ENCODE measurements at places on chromosomes 16 and 17.

DNA sequence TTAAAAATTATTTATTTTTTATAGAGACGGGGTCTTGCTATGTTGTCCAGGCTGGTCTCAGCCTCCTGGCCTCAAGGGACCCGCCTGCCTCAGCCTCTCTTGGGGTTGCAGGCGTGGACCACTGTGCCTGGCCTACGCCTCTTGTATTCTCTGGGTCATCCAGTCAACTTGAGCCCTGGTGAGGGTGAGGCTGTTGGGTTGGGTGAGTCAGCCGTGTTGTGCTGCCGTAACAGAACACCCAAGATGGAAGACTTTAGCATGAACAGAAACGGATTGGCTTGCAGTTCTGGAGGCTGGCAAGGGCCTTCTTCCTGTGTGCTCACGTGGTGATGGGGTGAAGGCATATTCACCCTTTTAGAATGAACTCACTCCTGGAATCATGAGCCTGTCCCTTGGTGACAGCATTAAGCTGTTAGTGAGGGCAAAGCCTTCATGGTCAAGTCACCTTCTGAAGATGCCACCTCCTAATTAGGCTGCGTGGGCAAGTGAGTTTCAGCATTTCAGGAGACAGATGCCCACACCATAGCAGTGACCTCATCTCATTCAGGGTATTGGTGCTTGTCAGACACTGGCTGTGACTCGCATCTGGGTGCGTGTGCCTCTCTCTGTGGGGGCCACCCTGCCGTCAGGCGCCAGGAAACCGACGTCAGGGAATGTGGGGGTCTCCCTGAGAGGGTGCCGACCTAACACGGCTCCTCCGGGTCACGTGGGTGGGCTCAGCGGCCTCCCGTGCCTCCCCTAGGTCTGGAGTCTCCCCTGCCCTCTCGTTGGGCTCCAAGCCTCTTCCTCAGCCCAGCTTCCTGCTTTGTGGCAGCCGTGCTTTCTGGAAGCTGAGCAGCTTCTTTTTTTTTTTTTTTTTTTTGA is 49.8 kb downstream of the WDR45B start:
- DNase-seq = no peak

DNA sequence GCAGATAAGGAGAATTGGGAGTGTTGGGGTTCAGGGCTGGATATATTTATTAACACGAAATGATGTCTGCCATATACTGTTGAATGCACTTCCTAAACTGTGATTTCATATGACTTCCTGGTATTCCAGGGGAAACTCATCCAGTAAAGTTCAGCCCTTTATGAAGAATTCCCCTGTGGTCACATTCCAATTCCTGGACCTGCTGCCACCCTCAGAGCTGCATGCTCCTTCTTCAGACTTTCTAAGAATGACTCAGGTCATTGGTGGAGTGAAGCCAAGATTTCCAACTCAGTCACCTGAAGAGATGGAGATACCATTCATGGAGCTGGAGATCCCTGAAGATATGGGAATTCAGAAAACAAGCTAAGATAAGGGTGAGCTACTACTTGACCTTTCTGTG is 114.2 kb upstream of the TMEM97 start:
- DNase-seq = no peak

GRCh38 chr17:82568997-82569393 is 49.5 kb downstream of the FOXK2 start:
- no peak for DNase-seq

- DNase-seq = peak; percentile 88
These were observed 20.6 kb upstream of the SPNS3 start for GRCh38 chr17:4412933-4413831.

DNA sequence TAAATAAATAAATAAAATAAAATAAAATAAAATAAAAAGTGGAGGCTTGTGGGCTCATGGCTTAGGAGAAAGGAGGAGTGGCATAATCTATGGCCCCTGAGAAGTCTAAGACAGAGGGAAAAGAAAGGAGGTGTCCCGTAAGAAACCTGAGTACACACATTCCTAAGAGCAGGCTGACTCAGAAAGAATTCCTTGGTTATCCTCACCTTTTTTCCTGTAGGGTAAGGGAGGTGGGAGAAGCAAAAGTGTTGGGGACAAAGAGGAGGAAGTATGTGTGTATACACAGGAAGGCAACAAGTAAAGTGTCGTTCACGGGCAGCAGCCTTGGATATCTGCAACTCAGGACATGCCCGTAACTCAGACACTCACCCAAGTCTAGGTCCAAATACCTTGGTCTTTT is 29.3 kb downstream of the MARF1 start:
- DNase-seq = no peak

DNA sequence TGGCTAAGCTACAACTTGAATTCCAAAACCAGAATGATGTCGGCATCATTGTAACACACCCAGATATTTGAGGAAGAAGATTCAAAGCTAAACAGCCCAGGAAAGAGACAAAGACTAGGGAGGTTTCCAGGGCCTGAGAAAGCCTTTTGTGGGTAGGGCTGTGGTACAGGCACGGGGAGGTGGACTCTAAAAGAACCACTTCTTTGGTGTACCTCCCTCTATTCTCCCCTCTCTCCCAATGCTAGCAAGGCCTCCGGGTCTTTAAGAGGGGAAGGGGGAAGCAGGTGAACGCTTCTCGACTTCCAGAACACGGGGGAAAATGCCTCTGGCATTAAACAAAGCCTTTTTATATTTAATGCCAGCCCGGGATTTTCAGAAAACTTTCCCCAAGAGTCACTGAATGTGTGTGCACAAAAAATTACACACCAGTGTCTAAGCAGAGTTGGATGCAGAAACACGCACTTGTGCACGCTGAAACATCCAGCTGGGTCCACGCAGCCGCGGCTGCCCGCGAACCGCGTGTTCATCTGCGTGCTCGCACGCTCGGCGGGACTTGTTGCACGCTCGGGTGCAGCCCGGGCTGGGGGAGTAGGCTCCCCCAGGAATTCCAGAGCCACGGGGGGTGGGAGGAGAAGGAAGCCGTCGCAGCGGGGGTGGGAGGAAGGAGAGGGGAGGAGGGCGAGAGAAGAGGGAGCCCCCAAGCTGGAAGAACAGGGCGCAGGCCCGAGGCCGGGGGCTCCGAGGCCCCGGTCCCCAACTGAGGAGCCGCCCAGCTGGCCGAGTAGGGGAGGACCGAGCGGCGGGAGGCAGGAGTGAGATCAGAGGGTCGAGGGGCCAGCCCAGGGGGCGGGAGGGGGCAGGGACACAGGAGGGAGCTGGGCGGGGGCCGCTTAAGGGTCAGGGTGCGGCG is 20.1 kb upstream of the ZNF423 start:
- no peak for DNase-seq

GRCh38 chr17:80447790-80448189 is 28.6 kb downstream of the NPTX1 start:
- no peak for DNase-seq

DNA sequence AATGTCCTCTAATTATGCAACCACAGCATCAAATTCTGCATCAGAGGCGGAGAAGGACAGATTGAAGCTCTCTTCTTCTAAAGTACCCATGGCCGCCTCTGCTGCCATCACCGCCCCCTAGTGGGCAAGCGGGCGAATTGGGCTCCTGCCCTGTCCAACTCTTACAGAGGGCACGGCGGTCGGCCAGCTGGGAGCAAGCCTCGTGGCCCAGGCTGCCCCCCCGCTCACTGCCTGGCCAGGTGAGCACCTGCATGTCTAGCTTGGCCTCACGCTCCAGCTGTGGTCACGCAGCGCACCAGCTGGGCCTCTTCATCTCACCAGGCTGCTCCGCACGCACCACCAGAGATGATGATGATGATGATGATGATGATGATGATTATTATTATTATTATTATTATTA is 146.1 kb upstream of the TOM1L1 start:
- no peak for DNase-seq

DNA sequence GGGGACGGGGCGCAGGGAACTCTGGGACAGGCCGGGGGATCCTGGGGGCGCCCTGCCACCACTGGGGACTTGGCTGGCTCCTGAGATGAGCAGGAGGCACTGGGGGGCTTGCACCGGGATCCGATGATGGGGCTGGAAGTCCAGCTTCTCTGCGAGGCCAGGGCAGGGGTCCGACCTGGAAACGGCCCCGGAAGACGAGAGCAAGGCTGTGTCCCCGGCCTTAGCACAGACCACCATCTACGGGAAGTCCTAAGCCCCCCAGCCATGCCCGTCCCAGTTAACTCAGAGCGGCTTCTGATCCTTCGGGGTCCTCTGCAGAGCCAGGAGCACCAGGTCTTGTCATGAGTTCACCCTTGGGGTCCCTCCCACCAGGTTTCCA is 573 bp downstream of the CDT1 start:
- DNase-seq = no peak

DNA sequence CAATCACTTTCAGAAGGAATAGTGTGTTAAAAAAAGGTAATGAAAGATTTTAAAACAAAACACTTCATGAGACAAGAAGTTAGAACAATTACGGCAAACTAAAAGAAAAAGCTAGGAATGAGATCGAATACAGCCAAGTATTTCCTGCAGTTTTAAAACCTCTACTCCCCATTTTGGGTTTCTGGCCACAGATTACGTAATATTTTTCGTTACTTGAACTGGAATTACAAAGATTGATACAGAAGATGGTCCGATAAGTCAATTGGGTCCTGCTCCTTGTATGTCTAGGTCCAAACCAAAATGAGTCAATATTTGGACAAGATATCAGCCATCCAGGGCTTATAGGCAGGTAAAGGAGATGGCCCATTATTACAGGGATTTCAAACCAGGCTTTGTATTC is 52.2 kb downstream of the SIAH1 start:
- DNase-seq = no peak

DNA sequence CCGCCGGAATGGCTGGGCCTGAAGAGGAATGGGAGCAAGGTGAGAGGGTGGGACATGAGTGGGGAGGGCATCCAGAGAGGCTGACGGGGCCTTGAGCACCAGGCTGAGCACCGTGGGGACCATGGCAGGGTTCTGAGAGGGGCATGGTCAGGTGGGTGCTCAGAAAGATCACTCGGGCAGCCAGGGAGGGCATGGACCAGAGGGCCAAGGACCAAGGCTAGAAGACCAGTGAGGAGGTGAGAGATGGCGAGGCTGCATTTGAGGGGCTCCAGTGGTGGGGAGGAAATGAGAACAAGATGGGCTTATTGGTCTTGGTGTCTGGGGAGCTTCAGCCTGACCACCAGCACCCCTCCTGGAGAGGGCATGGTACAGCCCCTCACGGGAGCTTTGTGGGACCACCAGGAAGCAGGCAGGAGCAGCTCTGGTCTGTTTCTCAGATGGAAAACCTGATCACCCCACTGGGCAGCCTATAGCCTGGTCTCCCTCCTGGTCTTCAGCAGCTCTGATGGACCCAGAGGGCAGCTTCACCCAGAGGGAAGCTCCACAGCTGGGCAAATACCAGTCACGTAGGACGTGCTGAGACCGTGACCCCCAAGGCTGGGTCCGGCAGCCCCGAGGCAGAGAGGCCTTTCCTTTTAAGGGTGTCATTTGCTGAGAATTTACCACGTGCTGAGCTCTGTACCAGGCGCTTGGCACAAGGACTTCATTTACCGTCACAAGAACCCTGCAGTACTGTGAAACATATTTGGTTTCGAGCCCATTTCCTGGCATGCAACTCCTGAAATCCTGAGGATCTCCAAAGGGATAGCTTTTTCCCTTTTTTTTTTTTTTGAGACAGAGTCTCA is 11.4 kb upstream of the NCBP3 start:
- DNase-seq = no peak

GRCh38 chr17:3801792-3802191 is 804 bp upstream of the ITGAE start:
- no peak for DNase-seq

DNA sequence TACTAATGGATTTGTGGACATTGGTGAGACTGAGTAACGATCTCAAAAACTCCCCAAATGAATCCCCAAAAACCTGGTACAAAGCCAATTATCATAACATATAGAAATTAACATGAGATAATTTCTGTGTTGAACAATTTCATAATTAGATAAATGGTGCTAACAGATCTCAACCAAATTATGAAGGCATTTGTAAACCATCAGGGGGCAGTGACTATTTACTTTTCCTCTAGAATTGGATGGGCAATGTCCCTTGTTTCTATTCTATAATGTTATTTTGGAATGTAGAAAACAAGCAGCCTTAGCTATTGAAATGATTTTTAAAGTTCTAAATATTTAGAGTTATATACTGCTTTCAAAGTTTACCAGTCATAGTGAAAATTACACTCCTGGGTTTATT is 57.8 kb downstream of the MYH10 start:
- DNase-seq = no peak

- no peak for DNase-seq
These were observed 698 bp downstream of the ACBD4 start for GRCh38 chr17:45135978-45136791.

DNA sequence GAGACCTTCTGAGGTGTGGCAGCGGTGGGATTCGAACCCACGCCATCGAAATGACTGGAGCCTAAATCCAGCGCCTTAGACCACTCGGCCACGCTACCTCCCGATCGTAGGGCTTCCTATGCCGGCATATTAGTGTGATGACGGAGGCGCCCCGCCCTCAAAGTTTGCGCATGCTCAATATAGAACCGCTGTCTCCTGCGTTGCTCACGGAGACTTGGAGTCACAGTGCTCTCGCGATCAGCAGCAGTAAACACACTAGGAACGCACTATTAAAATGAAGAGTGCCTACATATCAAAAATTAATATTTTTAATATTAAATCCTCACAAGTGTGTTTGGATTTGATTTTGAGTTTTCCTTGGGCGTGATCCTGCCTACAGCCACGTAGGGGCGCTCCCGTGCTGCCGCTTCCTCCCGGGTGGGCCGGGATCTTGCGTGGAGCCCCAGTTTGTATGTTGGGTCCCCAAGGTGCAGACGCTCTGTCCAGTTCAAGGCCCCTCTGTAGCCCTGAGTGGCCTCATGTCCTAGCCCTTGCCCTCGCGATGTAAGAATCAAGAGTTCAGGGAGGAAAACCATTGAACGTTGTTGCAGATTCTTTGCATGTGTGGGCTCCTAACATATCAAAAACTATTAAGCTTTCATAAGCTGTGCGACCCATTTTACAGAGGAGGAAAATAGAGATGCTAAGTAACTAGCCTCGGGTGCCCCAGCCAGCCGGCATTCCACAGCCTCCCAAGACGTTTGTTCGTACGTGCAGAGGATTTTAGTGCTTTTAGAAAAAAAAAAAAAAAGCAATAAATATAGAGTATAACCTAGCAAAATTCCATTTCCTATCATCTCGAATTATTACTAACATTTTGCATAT is 10.2 kb upstream of the EEF2K start:
- peak; percentile 92 for DNase-seq

DNA sequence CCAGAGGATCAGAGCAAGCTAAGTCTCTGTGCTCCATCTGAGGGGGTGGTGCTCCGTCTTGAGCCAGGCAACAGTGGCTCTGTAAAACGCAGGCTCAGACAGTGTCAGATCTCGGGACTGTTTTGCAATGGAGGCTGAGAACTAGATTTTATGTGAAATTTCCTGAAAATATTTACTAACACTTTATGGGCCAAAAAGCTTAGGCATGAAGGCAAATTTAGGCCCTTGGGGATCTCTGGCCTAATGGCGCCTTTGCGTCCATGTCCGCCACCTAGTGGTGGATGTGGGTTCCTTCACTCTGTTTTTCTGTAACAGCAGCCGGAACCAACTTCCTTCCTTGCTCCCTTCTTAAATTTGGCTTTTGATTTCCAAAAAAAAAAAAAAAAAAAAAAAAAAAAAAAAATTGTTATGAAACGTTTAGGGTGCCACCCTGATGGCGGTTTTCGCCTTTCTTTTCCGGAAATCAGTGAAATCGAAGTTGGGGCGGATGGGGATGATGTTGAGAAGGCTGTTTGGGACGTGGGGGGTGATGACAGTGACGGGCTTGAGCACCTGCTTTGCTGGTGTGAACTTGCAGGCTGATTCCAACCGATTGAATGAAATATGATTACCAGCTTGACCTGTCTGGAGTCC is 14.0 kb upstream of the ELAC2 start:
- no peak for DNase-seq

GRCh38 chr16:81583893-81584631 is 139.5 kb downstream of the CMIP start:
- DNase-seq = no peak
